ENCODE measurements at places on chromosomes 7 and 10. TPM values are rescaled to one million over a fixed set of nuclear protein-coding genes. Genes with fewer than 3 reads are reported as not detected.

NXPH1 gene
- total RNA-seq = not detected

HKDC1 gene
- 0.09 TPM for total RNA-seq

FOXP2 gene
- total RNA-seq = 0.02 TPM

HELLS gene
- total RNA-seq = 247 TPM

GNA12 gene
- 31.0 TPM for total RNA-seq

- peak overlapping the region; percentile 85 for H3K27ac ChIP-seq
- peaks cover 36% of the 10 kb centered on the region for H3K36me3 ChIP-seq
- DNase-seq = peak; percentile 86
- peak overlapping the region; percentile 95 for H3K4me3 ChIP-seq
- H3K4me1 ChIP-seq = peaks cover 57% of the 10 kb centered on the region
Observed at GRCh38 chr10:103451091-103451813, 918 bp downstream of the CALHM2 start.

GRCh38 chr7:156238366-156239133 is 402.0 kb upstream of the RNF32 start:
- no peak overlapping the region for H3K27ac ChIP-seq
- H3K4me1 ChIP-seq = no peaks in the 10 kb centered on the region
- peaks cover 9% of the 10 kb centered on the region for H3K27me3 ChIP-seq
- no peak for DNase-seq
- H3K36me3 ChIP-seq = no peaks in the 10 kb centered on the region

GRCh38 chr7:42972699-42973500 is 40.7 kb downstream of the MRPL32 start:
- DNase-seq = no peak
- H3K27me3 ChIP-seq = peaks cover 4% of the 10 kb centered on the region
- no peak overlapping the region for H3K27ac ChIP-seq
- no peak overlapping the region for H3K4me3 ChIP-seq

- DNase-seq = no peak
- no peaks in the 10 kb centered on the region for H3K36me3 ChIP-seq
- H3K4me1 ChIP-seq = no peaks in the 10 kb centered on the region
- no peak overlapping the region for H3K4me3 ChIP-seq
- no peak overlapping the region for H3K27ac ChIP-seq
Observed at GRCh38 chr10:126126866-126127265, 230.5 kb downstream of the FANK1 start.

Data from activated CD4-positive, alpha-beta T cell treated with anti-CD3 and anti-CD28 coated beads, Interleukin-2, amount 10 ng/mL, durations not matched to agents 24 days and 14 days (primary cell).